Activated T-helper 1 cell treated with anti-CD3 and anti-CD28 coated beads, Interleukin-12 subunit alpha, Interleukin-12 subunit beta, Interleukin-2, Interleukin-4 antibody, amounts not matched to agents 30 ng/mL and 10 ng/mL and 1 ng/mL, durations not matched to agents 14 hours and 24 hours and 36 hours (primary cell): ENCODE measurements at places on chromosomes 13 and 19.

DNA sequence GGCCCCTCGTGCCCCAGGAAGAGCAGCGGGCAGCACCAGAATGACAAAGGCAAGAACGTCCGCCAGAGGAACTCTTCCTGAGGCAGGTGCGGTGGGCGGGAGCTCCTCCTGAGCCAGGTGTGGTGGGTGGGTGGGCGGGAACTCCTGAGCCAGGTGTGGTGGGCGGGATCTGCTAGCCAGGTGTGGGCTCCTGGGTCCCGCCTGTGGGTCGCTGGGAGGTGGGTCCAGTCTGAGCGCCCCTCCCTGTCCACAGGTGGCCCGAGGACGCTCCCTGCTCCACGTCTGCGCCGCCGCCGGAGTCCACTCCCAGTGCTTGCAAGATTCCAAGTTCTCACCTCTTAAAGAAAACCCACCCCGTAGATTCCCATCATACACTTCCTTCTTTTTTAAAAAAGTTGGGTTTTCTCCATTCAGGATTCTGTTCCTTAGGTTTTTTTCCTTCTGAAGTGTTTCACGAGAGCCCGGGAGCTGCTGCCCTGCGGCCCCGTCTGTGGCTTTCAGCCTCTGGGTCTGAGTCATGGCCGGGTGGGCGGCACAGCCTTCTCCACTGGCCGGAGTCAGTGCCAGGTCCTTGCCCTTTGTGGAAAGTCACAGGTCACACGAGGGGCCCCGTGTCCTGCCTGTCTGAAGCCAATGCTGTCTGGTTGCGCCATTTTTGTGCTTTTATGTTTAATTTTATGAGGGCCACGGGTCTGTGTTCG, 7.0 kb upstream of the HCN2 start:
- DNase-seq, result no peak

DNA sequence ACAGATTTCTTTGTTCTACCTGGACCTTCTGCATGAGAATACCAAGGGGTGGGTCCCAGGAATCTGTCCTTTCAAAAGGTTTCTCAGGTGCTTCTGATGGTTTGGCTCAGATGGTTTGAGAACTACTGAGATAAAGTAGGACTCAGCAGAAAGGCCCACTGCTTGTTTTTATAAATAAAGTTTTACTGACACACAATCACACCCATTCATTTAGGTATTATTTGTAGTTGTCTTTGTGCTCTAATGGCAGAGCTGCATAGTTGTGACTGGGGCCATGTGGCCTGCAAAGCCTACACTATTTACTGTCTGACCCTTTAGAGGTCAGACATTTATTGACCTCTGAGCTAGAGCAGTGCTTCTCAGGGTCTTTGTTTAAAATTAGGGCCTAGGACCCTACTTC, 17.6 kb downstream of the EDDM13 start:
- DNase-seq, result no peak

DNA sequence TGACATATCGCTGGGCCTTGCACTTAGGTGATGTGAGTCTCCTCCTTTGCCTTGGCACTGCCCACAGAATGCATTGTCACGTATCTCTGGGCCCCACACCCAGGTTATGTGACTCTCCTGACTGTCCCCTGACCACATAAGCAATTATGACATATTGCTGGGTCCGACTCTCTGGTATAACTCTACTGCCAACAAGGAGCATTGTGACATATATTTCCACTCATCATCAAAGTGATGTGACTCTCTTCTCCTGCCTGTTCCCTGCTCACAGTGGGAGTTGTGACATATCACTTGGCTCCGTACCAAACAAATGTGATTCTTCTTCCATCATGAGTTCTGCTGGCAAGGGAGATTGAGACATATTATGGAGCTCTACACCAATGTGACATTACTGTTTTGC, 15.4 kb upstream of the ZNF681 start:
- DNase-seq, result no peak

GRCh38 chr13:44306371-44307192, 67.0 kb upstream of the SERP2 start:
- DNase-seq, result no peak

- peak; percentile 22 for DNase-seq
Observed at GRCh38 chr19:48842789-48843162, 6.5 kb upstream of the HSD17B14 start.

DNA sequence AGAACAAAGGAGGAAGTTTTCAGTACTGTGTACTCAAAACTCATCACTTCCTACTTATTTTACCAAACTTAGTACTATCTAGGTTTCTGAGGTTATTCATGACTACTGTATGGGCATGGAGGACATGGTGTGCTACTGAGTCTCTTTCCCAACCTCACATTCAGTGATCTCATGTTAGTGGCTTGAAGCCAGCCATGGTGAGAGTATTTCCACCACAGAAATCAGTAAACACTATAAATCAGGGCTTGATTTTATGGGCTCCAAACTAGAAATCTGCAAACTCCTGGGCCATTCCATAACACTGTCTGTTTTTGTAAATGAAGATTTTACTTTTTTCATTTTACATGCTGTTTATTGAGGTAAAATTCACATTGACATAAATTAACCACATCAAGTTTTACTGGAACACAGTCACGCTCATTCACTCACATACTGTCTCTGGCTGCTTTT, 19.7 kb downstream of the MED26 start:
- DNase-seq, result no peak
